ENCODE measurements at places on chromosomes 11 and 22.

- DNase-seq = no peak
Observed at GRCh38 chr11:5500393-5500801, 9.4 kb downstream of the UBQLN3 start.

DNA sequence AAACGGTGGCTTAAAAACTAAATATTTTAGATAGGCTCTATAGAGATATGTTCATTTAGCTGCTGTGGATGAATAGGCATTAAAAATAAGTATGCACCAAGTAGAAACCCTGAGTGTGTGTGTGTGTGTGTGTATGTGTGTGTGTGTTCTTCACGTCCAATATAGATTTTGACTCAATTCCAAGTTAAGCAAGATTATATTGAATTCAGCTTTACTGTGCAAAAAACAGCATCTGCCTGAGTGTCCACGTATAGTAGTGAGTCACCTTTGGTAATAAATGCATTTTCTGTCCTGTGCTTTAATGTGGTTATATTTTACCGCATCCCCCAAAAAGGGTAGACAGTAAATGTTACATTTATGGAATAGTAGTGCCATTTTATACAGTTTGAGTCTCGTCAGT, 71.2 kb downstream of the PDHX start:
- DNase-seq = no peak

DNA sequence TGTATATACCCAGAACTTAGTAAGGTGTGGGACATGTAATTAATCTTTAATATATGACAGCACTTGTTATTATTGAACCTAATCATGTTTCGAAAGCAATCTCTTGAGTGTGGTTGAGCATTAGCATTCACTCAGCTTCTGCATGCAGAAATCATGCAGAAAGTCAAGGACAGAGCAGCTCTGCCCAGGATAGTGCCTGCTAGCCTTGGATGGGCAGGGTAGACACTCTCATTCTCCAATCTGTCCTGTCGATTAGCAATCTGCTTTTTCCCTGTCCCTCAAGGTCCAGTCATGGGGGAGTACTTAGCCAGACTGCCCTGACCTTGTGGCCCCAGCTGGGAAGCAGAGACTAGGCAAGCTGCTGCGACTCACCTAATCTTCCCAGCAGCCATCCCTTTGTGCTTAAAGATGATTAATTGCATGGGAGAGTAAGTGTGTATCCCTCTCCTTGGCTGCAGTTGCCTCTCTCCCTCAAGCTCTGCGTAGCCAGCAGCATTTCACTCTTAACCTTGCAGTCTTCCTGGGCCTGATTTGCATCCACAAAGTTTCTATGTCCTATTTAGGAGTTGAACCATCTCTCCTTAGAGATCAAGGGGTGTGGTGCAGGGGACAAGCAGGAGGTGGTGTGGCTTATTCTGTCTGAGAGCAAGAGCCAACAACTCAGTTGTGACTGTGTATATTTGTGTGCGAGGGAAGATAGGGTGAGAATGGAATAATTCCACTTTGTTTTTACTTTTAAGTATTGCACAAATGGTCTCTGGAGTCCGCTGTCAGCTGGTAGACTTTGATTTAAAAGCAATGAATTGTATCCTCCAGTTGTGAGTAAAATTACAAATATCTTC, 101.4 kb downstream of the FDX1 start:
- DNase-seq = no peak

GRCh38 chr22:36036167-36036624, 7.6 kb upstream of the RBFOX2 start:
- DNase-seq = no peak

- DNase-seq = no peak
Observed at GRCh38 chr11:111540114-111540936, at the start of gene LAYN. TSS of gene LAYN (plus strand) at chr11:111540720. CDS start at chr11:111540844, 124 bp downstream.

GRCh38 chr11:113596658-113597057, 109.5 kb downstream of the TMPRSS5 start:
- no peak for DNase-seq

DNA sequence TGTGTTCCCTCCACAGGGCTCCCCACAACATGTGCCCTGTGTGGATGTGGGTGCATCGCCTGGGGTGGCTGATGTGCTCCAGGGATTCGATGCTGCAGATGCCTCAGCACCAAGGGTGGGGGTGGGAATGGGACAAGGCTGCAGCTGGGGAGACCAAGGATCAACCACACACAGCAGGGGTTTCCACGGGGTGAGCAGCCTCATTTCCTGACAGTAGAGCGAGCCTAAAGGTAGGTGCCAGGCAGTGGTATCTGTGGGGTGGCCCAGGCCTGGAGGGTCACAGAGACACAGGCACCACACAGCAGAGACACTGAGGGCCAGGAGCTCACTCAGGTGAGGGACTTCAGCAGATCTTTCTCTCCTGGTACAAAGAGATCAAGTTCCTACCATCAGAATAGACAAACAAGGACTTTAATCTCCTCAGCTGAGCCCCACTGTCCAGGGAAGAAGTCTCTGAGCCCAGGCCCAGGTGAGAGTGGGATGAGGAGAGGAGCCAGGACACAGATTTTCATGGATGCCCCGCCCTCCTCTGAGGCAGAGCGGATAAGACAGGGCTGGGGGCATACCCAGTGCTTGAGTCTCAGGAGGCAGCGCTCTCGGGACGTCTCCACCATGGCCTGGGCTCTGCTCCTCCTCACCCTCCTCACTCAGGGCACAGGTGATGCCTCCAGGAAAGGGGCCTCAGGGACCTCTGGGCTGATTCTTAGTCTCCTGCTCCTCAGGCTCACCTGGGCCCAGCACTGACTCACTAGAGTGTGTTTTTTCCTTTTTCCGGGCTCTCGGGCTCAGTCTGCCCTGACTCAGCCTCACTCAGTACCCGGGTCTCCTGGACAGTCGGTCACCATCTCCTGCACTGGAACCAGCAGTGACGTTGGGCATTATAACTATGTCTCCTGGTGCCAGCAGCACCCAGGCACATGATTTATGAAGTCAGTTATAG, 19.7 kb downstream of the GGTLC2 start:
- DNase-seq = no peak

- DNase-seq = no peak
Observed at GRCh38 chr11:18064450-18065054, 18.5 kb upstream of the TPH1 start.

GRCh38 chr11:40170078-40170477, 1289.4 kb downstream of the LRRC4C start:
- no peak for DNase-seq

DNA sequence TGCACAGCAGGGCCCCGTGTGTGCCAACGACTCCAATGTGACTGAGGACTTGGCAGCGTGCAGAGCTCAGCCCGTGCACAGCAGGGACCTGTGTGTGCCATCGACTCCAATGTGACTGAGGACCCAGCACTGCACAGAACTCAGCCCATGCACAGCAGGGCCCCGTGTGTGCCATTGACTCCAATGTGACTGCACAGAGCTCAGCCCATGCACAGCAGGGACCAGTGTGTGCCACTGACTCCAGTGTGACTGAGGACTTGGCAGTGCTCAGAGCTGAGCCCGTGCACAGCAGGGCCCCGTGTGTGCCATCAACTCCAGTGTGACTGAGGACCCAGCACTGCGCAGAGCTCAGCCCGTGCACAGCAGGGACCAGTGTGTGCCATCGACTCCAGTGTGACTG, 347.8 kb upstream of the B3GAT1 start:
- no peak for DNase-seq

DNA sequence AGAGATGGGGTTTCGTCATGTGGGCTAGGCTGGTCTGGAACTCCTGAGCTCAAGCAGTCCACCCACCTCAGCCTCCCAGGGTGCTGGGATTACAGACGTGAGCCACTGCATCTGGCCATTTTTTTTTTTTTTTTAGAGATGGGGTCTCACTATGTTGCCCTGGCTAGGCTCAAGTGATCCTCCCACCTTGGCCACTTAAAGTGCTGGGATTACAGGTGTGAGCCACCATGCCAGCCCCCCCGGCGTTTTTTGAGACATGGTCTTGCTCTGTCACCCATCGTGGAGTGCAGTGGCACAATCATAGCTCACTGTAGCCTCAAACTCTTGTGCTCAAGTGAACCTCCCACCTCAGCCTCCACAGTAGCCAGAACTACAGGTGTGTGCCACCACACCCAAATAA, 16.5 kb downstream of the RHBDD3 start:
- DNase-seq = no peak
